ENCODE measurements at places on chromosomes 6 and 20.

GRCh38 chr6:79922018-79922417, 25.3 kb downstream of the ELOVL4 start:
- DNase-seq: no peak

GRCh38 chr6:15515226-15515625, 147.6 kb downstream of the DTNBP1 start:
- DNase-seq: no peak

DNA sequence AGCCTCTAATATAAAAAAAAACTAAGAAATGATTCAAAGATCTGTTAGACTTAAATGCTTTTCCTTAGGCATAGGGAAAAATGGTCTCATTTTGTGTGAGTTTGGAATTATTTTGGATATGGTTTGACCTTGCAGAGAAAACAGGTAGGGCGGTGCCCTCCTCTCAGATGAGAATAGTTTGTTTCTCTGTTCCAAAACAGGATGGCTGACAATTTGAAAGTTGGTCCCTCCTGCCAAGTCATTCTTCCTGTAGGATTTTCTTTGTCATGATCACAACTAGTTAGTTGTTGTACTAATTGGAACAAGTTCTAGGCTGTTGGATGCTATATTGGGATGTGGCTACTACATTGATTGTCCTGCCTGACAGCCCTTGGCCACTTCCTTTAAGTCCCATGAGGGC, 108.6 kb downstream of the BCKDHB start:
- no peak for DNase-seq

- no peak for DNase-seq
These were observed 426 bp downstream of the TRMT6 start for GRCh38 chr20:5949943-5950270.

DNA sequence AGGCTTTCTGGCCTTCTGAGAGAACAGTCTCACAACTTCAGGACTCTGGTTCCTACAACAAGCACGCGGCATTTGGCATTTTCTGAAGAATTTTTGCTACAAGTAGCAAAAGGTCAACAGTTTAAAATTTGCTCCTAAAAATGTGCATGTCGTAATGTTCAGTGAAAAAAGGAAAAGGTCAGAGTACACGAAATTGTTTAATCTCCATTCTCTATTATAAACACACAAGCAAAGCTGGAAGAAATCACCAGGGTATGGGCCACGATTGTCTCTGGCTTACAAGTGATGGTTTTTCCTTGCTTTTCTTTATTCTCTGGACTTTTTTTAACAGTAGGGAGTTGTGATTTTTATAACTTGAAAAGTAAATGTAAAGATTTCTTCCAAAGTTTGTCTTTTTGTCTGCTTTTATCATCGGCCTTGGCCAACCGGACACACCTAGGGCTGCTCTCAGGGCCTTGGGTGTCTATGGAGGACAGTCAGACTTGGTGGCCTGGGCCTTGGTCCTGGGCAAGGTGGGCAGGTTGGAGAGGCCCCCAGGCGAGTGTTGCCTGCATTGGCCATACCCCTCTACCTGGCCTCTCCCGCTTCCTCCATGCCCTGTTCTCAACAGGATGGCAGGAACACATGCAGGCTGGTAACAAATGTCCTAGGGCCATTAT, 32.4 kb downstream of the PLEKHG1 start:
- no peak for DNase-seq

DNA sequence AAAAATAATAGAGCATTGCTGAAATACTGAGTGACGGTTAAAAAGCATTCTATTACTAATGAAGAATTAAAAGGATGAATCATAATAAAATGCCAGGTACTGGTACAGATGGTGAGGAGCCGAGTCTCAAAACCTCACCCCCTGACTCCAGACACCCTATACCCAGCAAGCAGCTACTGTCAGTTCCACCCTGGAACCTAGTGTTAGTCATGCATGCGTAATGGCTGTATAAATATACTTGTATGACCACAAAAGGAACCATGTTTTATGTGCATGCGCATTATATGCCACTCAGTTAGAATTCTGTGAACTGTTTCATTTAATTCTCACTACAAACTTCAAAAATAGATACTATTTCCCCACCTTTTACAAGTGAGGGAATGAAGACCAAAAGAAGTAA, 568.7 kb upstream of the RNF217 start:
- no peak for DNase-seq

DNA sequence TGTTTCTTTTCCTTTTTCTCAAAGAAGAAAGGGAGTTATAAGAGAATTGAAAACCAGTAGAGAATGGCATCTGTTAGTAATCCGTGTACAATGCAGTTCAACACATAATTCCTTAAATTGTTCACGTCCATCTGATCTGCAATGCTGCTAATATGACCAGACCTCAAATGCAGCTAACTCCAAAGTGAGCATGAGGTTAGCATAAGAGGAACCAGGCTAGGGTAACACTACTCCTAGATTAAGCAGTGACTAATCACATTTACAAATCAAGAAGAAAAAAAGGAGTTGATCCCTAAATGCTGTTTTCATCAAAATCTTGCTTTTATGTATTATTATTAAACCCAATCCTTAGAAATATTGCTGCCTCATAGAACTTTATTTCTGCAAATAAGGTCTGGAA, 432.7 kb upstream of the ARID1B start:
- no peak for DNase-seq

DNA sequence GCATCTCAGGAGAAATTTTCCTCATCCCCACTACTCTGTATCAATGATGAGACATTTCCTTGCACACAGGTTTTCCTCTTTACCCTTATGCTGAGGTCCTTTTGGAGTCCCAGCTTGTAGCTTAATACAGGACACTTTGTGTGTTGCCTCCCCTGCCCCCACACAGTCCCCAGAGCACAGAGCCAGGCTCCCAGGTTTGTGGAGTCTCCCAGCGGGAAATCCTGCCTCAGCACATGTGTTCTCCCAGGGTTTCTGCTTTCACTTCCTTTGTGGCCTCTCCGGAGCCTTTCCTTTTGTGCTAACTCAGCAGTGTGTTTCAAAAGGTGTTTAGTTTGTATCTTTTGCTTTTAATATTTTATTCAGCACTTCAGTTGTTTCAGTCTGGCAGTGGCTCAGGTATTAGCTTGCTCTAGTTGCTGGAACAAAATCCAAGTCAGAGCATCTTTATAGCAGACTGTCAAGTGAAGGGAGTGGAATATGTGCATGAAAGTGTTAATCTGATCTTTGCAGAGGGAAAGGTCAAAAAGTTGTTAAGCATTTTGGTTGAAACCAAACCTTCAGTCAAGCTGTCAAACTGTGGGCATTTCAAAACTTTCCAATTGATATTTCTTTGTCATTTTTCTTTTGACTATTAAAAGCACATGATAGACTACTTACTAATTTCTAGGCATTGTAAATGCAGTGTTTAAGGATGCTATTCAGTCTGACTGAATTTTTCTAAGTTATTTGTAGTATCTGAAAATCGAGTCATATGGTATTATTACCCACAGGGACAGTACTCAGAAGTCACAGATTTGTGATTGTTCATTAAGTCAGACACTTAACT, 8.6 kb downstream of the SNX9 start:
- no peak for DNase-seq

DNA sequence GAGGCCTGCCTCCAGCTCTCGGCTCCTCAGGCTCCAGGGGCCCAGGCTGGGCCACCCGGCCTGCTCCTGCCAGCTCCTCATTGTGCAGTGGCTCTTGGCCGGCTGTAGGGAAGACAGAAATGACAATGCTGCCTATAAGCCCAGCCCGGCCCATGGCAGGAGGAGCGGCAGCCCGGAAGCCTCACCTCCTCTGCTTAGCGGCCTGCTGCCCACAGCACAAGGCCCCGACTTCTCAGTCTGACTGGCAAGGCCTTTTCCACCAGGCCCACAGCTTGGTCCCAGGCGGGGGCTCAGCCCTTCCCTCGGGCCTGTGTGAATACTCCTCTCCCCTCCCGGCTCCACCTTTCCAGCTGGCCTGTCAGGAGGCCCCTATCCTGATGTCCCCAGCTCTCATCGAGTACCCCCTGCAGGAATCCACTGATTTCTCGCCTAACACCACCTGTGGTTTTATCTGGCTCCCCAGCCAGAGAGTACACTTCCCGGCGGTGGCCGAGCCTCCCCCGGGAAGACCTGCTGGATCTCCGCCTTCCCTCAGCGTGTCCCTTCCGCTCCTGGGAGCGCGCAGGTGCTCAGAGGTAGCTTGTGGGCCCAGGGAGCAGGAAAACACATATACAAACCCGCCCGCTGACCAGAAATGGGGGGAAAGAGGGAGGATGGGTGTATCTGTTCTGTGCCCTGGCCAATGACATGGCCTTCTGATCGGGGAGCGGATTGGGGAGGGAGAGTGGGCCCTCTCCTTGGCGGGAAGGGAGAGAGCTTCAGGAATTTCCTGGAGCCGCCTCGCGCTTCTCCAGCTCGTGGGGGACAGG, 963 bp downstream of the DDRGK1 start:
- peak; percentile 58 for DNase-seq

GRCh38 chr6:47147836-47148344, 105.8 kb upstream of the ADGRF1 start:
- no peak for DNase-seq

GRCh38 chr20:51042064-51042463, 19.2 kb upstream of the KCNG1 start:
- no peak for DNase-seq

GRCh38 chr6:44733126-44733525, 345.6 kb downstream of the CDC5L start:
- no peak for DNase-seq

- no peak for DNase-seq
These were observed 496.3 kb downstream of the DHX35 start for GRCh38 chr20:39458452-39458851.

DNA sequence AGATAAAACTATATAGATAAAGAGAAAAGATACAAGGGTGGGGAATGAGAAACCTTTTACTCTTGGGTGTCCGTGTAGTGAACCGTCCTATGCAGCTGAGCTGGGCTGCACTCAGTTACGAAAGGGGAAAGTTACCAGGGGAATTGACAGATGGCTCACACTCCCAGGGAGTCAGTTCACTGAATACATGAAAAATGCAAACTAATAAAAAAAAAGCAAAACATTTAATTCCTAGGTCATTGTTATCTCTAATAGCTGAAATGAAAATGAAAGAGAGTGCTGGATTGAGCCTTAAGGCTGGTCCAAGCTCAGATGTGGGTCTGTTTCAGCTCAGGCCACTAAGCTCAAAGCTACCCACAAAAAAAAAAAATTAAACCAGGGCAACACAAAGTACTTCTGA, 138.0 kb downstream of the THBS2 start:
- no peak for DNase-seq

DNA sequence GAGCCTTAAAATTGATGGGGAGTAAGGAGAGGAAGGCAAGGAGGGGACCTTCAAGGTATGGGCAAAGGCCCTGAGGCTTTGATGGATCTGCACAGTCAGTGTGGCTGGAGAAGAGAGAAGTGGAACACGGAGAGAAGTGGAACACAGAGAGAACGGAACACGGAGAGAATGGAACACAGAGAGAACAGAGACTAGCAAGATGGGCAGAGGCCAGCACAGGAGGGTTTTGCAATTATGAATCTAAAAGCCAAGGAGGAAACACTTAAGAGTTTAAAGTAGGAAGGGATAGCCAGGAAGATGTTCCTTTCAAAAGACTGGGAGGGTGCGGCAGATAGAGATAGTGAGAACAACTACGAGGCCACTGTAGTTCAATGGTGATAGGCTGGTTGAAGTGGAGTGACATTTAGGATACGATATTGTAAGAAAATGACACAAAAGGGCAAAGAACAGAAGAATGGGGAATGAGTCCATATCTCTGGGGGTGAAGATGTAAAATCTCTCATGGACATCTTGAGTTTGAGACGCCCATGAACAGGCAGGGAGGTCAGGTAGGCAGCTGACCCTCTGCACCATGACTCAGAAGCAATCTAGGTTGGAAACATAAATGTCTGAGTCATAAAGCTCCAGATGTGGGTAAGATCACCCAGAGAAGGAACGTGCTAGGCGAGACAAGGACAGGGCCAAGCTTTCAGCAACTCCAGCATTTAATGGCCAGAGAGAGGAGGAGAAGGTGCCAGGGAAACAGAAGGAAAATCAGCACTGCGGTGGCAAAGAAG, 25.4 kb downstream of the ZMYND8 start:
- no peak for DNase-seq

- no peak for DNase-seq
These were observed 323.6 kb downstream of the CD83 start for GRCh38 chr6:14440940-14441781.

DNA sequence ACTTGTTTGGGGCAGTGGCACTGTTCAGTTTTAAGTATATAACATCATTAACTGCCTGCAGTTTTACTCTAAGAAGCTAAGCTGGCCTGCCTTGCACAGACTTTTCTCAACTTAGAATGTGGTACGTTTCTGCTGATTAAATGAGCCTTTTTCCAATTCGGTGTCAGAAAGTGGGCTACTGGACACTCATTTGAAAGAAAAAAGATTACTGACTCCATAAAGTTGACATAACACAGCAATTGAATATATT, 2.1 kb downstream of the ZMYND8 start:
- DNase-seq: no peak

DNA sequence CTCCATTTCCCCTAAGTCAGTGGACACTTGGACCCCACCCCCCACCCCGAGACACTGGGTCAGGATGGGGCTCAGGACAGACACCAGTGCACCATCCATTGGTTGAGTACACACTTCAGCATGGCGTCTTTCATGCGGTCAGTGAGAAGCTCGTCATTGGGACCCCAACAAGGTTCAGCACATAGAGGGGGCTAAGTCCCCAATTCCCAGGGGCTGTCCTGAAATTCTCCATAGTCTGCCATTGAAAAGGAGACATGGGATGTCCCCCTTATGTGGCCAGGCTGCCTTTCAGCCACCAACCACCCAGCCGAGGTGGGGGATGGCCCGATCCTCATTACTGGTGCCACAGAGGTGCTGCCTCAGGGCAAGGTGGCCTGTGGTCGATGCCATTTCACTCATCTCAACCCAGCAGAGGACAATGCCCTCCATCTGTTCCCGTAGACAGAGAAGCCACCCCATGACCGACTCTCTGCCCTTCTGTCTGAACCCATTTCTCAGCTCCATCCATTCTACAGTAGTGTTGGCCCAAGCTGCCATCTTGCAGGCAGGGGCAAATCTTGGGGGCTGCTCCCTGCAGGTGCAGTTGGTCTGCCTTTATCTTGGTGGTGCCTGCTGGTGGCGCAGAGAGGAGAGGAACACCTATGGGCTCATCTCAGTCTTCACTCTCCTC, 37.4 kb downstream of the PRR18 start:
- DNase-seq: no peak

DNA sequence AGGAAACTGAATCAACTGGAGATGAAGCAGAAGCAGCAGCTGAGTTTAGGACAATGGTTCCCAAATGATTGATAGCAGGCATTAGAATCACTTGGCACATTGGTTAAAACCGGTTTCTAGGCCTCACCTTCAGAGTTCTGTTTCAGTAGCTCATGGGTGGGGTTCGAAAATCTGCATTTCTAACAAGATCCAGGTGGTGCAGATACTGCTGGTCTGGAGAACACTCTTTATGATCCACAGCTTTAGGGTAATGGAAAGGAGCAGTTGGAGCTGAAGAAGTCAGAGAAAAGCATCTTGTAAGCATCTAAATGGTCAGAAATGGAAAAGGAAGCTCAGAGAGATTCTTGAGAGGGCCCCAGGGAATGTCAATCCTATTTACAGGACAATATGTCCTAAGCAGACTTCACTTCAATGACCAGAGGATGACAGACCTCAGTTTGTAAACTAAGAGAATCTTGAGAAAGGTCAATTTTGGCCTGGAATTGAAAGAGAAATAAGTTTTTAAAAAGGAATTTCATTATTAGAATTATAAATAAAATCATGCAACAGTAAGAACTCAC, 8.5 kb downstream of the TSPYL1 start:
- DNase-seq: no peak

- DNase-seq: no peak
These were observed 91.8 kb upstream of the CNKSR3 start for GRCh38 chr6:154602296-154602695.

Data from GM10248 (cell line).